ENCODE measurements at places on chromosomes 4 and X.

DNA sequence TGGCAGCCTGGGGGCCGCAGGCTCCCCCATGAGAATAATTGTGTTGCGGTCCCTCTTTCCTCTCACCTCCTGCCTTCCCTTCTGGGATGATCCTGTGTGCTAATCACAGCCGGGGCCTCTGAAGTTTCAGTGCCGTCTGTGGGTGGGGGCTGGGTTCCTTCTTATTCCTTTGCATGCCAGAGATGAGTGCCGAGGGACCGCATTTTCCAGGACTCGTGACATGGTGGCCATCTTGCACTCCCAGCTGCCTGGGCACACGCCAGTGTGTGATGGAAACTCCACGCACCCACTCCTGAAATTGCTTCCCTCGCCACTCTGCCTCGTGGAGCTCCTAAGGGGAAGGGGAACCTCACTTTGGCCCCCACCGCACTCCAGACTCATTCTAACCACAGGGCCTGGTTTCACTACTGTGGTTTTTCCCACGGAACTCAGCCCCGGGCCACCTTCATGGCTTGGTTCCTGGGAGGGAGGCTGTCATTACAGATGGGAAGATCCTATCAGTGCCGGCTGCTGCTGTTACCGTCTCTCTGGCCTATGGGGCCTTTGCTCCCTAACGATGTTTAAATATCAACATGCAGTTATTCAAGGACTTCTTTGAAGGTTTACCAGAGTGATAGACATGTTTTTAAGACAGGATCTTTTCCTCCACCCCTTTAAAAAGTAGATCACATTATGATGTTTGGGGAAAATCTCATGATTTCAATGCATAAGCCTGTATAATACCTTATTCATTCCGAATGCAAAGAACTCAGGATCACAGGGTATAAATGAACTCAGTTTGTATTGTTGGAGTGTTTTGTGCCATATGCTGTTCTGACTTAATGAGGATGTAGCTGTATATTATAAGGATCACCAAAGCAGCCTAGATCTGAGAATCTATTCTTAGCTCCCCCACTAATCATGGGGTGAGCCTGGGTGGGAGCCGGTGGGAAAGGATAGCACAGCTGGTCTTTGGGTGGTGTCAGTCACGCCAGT lies 89.6 kb downstream of the SORCS2 start:
- DNase-seq = no peak

- DNase-seq = no peak
Observed at GRCh38 chr4:54898656-54899340, 226.6 kb downstream of the KDR start.

- no peak for DNase-seq
Observed at GRCh38 chr4:57074744-57075143, 35.4 kb downstream of the IGFBP7 start.

DNA sequence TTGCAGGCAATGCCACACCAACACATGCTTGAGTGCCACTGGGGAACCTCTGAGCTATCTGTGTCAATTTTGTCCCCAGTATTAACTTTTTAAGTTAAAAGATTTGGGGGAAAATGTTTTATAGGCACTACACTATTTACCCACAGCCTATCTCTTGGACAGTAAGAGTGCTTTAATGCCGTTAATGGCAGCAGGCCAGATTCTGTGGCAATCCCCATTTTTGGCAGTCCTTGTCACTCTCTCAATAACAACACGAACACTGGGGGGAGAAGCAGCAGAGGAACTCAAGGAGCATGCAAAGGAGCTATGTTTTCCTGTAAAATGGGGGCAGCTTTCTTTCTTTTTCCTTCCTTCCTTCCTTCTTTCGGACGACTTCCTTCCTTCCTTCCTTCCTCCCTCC lies 168.6 kb downstream of the NSUN7 start:
- DNase-seq = no peak

DNA sequence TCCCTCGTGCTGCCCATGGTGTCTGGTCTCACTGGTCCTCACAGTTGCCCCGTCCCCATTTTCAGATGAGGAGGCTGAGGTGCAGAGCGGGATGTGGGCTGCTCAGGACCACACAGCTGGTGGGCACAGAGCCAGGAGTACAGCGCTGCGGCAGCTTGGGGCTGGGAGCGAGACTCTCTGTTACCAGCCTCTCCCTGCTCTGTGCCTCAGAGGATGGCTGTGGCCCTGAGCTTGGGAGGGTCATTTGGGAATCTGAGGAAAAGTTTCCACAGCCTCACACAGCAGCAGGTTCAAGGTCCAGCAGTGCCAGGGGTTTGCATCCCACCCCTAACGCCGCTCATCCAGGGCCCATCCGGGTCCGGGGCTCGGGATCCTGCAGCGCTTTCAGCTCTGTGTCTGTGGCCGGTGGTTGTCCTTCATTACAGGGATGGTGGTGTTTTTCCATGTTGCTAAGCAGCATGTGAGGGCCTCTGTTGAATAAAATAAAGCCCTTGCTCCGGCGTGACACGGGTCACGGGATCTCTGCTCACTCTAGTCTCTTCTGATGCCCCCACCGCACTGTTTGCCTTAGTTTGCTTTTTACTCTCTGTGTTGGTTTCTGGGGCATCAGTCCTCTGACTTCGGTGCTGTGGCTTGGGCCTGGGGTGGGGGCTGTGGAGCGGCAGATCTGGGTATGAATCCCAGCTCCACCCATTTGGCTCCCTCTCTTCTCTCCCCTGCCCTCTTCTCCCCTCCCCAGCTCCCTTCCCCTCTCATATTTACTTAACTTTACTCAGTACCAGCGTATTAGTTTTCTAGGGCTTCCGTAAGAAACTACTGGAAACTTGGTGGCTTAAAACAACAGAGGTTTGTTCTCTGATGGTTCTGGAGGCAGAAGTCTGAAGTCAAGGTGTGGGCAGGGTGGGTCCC lies 6.5 kb downstream of the WFS1 start:
- DNase-seq = no peak

DNA sequence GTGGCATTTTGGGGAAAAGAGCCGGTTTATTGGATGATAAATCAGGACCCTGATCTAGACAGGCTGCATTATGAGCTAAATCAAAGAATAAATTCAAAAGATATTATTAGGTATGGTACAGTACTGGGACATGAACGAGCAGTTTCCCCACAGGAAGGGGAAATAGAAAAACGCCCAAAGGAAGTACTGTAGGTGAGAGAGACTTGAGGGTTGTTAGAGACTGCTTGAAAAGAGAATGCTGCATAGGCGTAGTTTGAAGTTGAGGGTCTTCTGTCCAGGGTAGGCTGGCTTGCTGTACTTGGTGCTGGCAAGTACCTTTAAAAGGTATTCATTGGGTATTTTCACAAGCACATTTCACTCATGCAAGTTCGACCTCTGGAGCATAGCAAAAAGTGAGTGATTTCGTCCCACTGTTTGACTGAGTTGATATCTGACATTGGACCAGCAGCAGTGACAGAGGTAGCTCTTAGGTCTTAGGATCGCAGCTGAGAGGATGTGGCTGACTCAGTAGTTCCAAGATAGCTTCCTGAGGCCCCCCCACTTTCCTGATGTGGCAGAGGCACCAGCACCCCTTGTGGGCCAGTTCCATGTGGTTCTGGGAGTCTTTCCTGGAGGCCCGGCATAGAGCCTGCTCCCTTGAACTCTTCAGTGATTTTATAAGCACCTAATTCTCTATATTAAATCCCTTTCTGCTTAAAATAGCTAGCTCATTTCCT lies 64.3 kb downstream of the TMEM131L start:
- no peak for DNase-seq

GRCh38 chr4:9898596-9899305 lies 117.3 kb downstream of the DRD5 start:
- no peak for DNase-seq

- no peak for DNase-seq
Observed at GRCh38 chrX:37755025-37755424, 24.8 kb upstream of the CYBB start.

DNA sequence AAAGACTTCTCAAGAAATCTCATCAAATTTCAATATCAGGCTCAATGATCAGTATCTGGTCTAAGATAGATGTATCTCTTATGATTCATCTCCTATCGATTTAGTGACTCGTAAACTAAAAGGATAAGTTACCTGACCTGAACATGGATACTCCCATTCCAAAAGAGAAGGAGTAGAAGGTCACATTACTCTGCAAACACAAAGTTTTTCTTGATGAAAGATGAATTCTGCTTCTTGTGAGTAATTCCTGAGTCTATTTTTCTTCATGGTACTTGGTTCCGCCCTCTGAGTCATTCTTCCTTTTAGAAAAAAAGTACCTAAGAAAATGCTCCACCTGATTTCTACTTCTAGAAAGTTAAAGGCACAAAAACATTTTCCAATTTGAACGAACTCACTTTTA lies 223.1 kb upstream of the SLIT2 start:
- no peak for DNase-seq

DNA sequence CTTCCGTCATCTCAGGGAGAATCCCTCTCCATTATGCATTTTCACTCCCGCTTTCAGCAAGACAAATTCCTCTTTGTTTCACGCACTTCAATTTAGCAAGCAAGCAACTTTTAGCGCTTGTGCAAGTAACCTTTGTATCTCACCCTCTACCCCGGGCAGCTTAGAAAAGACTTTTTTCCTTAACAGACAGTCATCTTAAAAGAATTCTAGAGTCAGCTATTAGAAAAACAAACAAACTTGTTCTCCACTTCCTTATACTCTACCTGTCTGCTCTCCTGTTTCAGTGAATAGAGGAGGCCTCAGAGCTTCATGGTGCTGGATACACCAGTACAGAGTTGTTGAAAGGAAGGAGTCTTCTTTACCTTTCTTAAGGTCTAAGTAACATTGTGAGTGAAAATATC lies 12.1 kb downstream of the TIGD2 start:
- DNase-seq = no peak

- DNase-seq = no peak
Observed at GRCh38 chr4:37769391-37769989, 57.0 kb upstream of the PGM2 start.

- no peak for DNase-seq
Observed at GRCh38 chr4:146143888-146144287, 31.6 kb upstream of the LSM6 start.

DNA sequence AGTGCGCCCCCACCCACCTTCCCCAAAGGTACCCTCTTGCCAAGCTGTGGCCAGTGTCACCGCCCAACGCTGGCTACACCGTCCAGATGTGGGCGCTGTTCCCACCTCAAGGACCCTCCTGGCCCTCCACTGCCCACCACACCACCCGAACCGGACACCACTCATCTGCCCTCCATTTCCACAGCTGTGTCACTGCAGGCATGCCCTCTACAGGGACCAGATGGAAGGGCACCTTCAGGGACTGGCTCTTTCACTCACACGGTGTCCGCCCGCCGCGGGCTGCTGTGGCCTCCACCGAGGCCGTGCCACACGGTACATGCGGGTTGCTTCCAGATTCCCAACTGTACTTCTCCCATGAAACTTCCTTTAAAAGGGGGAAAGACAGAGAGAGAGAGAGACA lies 87.7 kb downstream of the FAM53A start:
- no peak for DNase-seq

DNA sequence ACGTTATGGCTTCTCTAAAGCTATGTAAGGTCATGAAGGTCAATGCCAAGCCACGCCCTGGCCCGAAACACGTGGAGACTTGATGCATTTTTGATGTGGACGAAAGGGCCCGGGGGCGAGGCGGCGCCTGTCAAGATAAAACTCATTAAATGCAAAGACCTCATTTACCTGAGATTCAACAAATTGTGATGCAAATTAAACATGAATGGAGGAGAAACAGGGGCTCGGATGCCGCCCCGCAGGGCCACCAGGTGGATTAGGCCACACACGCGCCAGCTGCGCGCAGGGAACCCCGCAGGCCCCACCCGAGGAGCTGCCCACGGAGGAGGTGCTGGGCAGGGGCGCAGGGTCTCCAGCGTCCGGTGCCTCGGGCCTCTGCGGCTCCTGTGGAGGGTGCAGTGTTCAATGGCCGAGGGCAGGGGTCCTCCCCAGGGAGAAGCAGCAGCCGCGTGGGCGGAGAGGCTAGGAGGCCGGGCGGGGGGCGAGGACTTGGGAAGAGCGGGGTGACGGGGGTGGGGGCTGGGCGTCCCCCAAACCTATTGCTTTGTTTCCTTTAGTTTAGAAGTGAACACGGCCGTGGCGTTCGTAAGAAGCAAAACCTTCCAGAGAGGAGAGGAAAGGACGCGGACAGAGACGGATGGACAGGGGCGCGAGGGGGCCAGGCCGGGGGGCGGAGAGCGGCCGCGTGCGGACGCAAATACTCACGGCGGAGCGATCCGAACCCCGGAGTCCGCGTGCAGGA lies 40.4 kb downstream of the CPLX1 start:
- DNase-seq = no peak

DNA sequence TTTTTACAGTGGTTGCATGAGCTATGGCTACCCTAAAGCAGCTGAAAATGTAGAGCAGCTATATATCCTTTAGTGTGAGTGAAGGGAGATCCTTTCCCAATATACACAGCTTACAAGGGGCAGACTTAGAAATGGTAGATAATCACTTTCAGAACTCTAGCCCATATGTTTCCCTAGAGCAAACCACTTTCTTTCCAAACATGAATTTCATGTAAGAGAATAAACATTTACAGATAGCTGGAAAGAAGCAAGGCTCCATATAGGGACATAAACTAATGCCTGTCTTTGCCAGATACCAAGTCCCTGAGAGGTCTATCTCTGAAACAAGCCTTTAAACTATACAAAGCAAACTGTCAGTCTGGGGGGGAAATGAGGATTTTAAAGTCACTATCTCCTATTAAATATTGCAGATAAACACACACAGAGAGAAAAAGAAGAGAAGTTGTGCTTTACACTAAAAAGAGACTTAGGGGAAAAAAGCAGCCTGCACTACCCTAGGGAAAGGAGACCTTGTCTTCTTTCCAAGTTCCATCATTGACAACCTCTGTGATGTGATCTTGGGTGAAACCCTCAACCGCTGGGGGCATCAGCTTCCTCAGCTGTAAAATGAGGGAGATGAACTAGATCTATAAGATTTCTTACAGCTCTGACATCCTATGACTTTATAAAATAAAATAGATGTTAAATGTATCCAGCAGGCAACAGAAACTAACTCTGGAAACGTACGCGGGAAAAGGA lies 73.6 kb downstream of the TMEM156 start:
- DNase-seq = no peak

DNA sequence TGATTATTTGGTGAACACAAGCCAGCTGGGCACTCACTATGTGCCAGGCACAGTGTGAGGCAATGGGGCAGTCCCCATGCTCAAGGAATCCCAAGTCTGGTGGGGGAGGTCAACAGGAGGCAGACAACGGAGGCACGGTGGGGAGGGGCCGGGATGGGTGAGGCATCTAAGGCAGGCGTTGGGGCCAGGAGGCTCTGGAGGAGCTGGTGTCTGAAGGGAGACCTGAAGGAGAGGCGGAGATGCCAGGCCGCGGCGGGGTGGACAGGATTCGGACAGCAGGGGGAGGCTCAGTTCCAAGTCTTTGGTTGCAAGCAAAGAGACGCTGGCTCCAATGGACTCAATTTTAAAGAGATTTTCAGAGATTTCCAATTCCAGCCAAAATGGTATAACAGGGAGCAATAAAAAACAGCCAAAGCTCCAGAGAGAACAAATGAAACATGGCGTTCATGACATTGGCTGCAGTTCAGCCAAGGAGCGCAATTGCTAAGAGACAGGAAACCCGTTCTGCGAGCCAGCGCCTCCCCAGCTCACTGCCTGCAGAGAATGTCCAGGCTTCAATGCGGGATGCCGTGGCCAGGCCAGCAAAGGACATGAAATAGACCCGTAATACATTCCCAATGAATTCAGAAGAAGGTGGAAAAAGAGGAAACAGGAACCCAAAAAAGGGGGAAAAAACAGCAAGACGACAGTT lies 105.2 kb upstream of the LRPAP1 start:
- DNase-seq = no peak

Data from stimulated activated CD4-positive, alpha-beta T cell treated with anti-CD3 and anti-CD28 coated beads, Interleukin-1b, Interleukin-23, amount 100 ng/mL, for 1 hour (primary cell).